Left renal cortex interstitium (tissue), 4 donors: ENCODE measurements at places on chromosomes 4 and X. TPM values are rescaled to one million over a fixed set of nuclear protein-coding genes. Genes with fewer than 3 reads are reported as not detected.
A peak's percentile ranks its signal among the peaks of the same experiment; 100 is the strongest.

The CT45A3 gene
- not detected for polyA plus RNA-seq

The CCKAR gene
- polyA plus RNA-seq: not detected

The GPR50 gene
- 0.10 TPM for polyA plus RNA-seq

The UGT2B11 gene
- polyA plus RNA-seq: 2.2 TPM

The RHOXF2B gene
- polyA plus RNA-seq: 0.94 TPM

The PLS3 gene
- 203 TPM for polyA plus RNA-seq

The GLUD2 gene
- polyA plus RNA-seq: 4.3 TPM

The NEIL3 gene
- polyA plus RNA-seq: 7.0 TPM

The TLR2 gene
- 5.0 TPM for polyA plus RNA-seq

The DGAT2L6 gene
- polyA plus RNA-seq: not detected

The GC gene
- polyA plus RNA-seq: 0.56 TPM

DNA sequence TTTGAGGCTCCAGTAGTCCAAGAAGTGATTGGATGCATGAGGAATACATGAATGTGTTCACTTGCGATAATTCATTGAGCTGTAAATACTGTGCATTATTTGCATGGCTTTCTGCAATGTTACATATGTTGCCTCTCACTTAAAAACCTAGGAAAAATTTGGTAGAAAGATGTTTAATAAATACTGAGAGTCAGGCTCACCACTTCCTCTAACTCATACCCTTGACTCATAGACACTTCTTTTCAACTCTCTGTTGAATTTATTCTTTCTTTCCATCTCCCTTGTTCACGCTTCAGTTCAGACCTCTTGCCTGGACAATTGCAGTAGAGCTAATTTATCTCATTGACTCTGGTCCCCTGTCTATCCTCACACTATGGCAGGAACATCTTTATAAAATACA lies 35.8 kb upstream of the LEF1 start:
- DNase-seq: no peak

DNA sequence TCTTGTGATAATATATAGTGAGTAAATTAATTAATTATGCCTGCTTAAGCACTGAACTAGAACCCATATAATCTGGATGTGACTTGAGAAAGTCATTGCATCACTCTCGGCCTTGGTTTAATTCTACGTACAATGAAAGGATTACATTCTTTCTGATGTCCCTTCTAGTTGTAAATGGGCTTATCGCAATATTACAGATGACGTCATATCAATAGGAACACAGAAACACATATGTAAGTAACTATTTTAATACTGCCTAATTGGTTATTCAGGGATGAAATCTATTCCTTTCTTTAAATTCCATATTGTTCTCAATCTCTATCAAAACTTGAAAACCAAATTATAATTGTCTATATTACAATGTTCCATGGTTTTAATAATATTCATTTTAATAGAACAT lies 504.6 kb downstream of the PRR32 start:
- DNase-seq: no peak

- DNase-seq: no peak
These were observed 517.5 kb downstream of the MID1IP1 start for GRCh38 chrX:39318506-39319343.

DNA sequence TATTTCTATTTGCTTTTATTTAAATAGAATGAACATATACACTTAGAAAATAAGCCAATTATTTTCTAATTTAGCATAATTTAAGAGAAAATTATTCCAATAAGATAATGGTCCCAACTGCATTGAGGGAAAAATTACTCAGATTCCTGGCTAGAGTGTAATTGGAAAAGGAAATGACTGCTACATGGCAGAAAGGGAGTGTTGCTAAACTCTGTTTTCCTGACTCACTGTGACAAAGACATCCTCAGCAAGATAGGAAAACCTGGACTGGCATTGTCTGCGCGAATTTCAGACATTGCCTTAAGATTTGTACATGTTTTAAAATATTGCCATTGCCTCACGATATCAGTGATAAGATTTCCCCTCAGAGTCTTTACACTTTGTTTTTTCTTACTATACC lies 8.2 kb downstream of the TNIP3 start:
- DNase-seq: no peak

DNA sequence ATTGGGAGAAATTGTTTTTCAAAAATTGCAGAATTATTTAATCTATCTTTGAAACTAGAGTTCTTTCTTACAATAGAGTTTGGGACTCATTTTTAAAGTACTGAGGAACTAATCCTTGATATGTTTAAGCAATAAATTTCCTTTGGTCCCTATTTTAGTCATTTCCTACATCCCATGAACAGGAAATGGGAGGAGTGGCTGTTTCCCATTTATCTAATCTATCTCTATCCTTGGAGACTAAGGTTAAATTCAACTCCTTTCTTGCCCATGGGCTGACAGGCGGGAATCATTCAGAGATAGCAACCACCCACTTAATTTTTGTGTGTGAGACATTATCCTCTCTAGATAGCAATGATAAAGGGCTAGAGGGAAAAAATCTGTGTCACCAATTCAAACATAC lies 131.6 kb upstream of the EMCN start:
- no peak for DNase-seq

DNA sequence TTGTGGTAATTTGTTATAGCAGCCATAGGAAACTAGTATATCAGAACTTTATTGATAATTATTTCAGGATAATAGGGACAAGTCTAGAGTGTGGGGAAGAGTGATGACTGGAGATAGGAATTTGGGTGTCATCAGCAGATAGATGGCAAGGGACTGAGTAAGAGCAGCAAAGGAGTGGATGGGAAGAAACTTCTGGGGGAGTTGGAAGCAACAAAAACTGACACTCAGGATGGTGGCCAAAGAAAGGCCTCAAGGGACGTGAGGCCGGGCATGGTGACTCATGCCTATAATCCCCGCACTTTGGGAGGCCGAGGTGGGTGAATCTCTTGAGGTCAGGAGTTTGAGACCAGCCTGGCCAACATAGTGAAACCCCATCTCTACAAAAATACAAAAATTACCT lies 9.1 kb upstream of the SLC25A5 start:
- no peak for DNase-seq

GRCh38 chrX:78437621-78438020 lies 110.2 kb upstream of the CYSLTR1 start:
- no peak for DNase-seq

GRCh38 chr4:7820031-7820818 lies 119.4 kb downstream of the AFAP1 start:
- DNase-seq: no peak

- DNase-seq: no peak
These were observed 36.2 kb downstream of the CT47B1 start for GRCh38 chrX:120839491-120839890.

GRCh38 chrX:8033175-8033574 lies 106.0 kb upstream of the PNPLA4 start:
- no peak for DNase-seq

DNA sequence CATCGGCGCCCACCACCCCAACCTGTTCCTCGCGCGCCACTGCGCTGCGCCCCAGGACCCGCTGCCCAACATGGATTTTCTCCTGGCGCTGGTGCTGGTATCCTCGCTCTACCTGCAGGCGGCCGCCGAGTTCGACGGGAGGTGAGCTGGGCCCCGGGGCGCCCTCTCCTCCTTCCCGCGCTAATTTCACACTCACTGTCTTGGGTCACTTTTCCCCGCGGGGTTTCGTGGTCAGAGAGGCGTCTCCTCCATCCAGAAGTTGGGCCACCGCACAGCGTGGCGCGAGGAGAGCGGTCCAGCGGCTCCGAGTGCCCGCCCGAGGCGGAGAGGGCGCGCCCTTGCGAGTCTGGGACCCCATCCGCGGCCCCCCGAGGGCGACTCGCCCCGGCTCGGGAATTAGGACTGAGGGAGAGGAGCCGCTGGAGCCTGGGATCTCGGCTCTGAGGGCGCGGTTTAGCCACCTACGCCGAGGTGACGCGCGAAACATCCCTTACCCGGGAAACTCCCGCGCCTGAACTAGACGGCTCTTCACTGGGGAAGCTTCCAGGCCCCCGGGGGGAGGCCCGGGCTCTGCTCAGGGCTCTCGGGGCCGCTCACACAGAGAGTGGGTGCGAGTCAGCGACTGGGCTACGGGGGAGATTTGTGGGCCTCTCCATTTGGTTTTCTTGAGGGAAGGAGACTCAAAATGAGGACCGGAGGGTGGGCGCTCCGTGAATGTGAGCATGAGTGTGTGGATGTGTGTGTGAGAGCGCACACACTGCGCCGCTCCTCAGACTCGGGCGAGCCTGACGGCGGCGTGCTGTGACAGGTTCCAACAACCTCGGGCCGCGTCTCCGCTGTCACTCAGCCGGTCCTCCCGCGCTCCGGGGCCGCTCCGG lies 551 bp downstream of the NPNT start:
- peak; percentile 36 for DNase-seq

- DNase-seq: no peak
These were observed 21.9 kb downstream of the MSN start for GRCh38 chrX:65689377-65689776.

DNA sequence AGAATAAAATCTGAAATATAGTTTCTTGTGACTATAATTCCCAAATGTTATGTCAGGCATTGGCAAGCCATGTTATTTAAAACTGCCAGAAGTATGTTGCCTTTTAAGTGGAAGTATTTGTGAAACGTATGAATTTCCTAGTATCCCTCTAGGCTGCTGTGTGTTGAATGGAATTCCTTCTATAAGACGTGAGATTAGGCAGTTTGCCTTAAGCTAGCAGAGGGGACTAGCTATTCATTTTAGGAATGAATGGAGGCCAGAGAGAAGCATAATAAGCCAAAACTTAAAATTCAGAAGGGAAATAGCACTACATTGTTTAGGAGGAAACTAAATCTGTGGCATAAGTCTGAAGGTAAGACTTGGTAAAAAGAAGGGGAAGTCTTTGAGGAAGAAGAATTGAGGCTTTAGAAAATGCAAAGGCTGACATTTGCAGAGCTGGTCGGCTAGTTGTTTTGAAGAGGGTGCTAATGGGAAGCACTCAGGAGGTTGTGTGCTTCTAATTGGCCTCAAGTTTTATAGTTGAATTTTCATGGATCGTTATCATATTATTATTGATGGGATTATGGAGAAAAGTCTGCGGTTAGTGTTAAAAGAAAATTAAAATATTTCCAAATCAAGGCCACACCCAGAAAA lies 57.1 kb downstream of the TMEM131L start:
- DNase-seq: no peak

DNA sequence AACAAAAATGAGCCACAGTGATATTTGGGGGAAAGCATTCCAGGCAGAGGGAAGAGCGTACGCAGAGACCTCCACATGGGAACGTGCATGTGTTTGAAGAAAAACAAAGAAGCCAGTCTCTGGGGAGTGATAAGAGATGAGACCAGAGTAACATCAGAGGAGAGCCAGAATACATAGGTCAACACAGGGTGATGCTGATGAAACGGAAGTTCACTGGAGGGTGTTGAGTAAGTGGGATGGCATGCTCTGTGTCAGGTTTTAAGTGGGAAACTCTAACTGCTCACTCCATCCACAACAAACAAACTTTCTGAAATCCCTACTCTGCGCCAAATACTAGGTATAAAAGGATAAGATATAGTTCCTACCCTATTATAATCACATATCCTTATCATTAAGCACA lies 110.0 kb downstream of the ARHGAP6 start:
- no peak for DNase-seq

- DNase-seq: no peak
These were observed 88.4 kb downstream of the WDFY3 start for GRCh38 chr4:84878090-84878489.

DNA sequence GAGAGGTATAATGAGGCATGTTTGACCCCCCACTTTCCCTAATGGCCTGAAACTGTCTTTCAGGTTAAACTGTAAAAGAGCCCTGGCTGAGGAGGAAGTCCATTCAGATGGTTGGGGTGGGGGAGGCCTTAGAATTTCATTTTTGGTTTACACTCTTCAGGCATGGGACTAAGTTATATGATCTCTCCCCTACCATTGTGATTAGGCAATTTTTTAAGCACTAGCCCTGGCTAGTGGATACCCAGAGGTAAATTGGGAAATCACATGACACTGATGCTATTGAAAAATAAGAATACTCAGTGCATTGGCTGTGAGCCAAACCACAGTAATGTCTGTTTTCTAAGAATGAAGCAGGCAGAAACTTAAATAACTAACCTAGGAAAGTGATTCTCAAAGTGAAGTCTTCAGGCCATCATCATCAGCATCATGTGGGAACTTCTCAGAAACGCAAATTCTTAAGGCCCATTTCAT lies 149.7 kb downstream of the RRAGB start:
- no peak for DNase-seq

DNA sequence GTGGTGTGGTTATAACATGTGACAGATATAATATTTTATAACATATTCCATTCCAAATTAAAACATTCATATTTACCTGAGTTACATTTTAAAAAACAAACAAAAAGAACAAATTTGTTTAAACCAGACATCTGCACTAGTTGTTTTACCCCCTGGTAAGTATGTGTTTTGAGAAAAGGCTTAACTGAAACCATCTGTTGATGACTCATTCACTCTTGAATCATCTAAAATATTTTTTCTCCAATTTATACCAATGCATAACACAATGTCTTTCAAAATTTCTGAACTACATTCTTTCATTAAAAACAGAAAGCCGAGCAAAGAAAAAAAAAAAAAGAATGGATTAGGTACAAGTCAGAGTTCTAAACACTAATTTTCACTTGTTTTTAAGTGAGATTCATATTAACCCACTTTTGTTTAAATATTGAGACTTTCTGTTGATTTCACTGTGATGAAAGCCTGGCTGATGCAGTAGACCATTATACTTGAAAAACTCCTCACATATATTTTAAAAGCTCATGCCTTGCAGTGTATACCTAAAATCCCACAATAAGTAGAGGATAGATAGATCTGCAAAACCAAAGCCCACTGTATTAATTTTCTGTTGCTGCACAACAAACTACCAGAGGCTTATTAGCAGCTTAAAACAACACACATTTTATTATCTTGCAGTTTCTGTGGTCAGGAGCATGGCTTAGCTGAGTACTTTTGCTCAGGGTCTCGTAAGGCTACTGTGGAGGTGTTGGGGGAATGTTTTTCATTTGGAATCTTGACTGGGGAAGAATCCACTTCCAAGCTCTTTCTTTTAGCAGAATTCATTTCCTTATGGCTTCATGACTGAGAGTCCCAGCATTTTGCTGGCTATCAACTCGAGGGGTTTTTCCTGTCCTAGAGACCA lies 221.5 kb downstream of the PCDH18 start:
- DNase-seq: no peak

GRCh38 chrX:46386511-46386910 lies 158.7 kb downstream of the ZNF674 start:
- DNase-seq: no peak

DNA sequence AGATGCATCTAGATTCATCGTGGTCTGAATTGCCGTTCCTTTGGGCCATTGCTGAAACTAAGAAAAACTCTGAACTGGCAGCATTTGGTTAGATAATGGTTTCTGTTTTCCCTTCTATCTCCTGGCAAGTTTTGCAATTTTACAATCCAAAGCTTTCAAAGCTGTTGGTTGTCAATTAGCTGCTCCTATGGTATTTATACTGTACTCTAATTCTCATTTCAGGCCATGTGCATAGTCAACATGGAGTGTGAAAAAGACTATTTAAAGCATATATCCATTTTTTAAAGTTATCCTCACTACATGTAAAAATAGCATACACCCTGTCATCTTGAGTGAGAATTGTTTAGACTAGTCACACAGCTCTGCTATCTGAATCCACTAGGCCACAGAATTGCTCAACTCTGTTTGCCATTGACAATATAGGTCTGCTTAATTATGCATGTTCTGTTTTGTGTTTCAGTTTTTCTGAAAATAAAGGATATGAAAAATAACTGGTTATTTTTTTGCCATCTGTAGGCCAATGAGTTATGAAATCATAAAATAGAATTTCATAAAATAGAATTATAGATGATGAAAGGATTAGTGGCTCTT lies 27.7 kb upstream of the TEC start:
- DNase-seq: no peak
